Suppressor macrophage (primary cell): ENCODE measurements at places on chromosomes 16 and 17.

- DNase-seq: peak; percentile 71
These were observed 6.9 kb upstream of the SLC7A6 start for GRCh38 chr16:68257251-68257905.

- no peak for DNase-seq
These were observed 7.8 kb downstream of the DPEP1 start for GRCh38 chr16:89621136-89621697.

DNA sequence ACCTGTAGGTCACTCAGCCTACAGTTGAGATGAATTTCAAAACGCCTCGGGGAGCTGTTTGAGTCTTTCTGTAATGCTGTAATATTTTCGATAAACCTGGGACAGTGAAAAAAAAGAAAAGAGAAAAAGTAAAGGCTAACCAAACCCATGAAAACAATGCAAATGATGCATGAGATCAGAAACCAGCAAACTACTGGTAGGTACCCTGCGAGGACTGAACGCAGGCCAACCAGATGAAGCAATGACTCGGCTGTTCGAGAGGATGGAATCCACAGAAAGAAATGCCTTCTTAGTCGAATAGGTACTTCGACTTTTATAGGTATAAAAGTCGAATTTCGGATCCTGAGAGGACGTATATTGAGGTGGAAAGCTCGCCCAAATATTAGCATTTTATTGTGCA lies 509 bp upstream of the ATAD5 start:
- no peak for DNase-seq

DNA sequence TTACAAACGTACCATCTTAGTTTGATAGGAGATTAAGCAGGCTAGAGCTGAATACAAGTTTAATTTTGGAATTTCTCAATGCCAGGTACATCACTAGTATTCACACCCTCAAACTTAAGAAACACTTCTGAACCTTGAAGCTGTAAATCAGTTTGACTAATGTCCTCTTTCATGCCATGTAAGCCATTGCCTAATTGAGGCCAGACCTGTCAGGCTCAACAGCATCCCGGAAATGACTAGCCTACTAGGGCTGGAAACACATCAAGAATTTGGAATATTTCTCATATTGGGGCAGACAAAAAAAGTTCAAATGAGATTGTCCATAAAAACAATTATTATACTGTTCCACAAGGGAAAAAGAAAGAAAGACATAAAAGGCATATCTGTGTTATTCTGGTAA lies 1.7 kb downstream of the USP32 start:
- DNase-seq: peak; percentile 53

- DNase-seq: no peak
These were observed 186.6 kb upstream of the SALL1 start for GRCh38 chr16:51337662-51338061.
